Activated T-cell treated with anti-CD3 and anti-CD28 coated beads, Interleukin-2, amount 50 U/mL, for 72 hours (primary cell): ENCODE measurements at places on chromosomes 11 and 22. TPM values are rescaled to one million over a fixed set of nuclear protein-coding genes. Genes with fewer than 3 reads are reported as not detected.
A peak's percentile ranks its signal among the peaks of the same experiment; 100 is the strongest.

Gene DCUN1D5
- total RNA-seq, result 49.1 TPM

Gene SLC37A2
- 1.0 TPM for total RNA-seq

Gene TLCD5
- total RNA-seq, result 2.8 TPM

Gene ARHGAP20
- 0.12 TPM for total RNA-seq

Gene CASP4
- total RNA-seq, result 60.6 TPM

Gene DTX4
- total RNA-seq, result not detected

Gene IGLL5
- total RNA-seq, result not detected

- no peak for DNase-seq
- H3K4me1 ChIP-seq, result peaks cover 19% of the 10 kb centered on the region
- H3K4me3 ChIP-seq, result no peak overlapping the region
- H3K36me3 ChIP-seq, result peaks cover 28% of the 10 kb centered on the region
- peak overlapping the region; percentile 29 for H3K27ac ChIP-seq
These were observed 21.3 kb downstream of the PIK3IP1 start for GRCh38 chr22:31271026-31271425.

GRCh38 chr22:50670914-50671538 is 1.6 kb upstream of the SHANK3 start:
- DNase-seq, result no peak
- peaks cover 41% of the 10 kb centered on the region for H3K27me3 ChIP-seq
- peaks cover 12% of the 10 kb centered on the region for H3K4me1 ChIP-seq
- H3K36me3 ChIP-seq, result peaks cover 5% of the 10 kb centered on the region
- no peak overlapping the region for H3K4me3 ChIP-seq
- H3K27ac ChIP-seq, result no peak overlapping the region

- H3K36me3 ChIP-seq, result peaks cover 12% of the 10 kb centered on the region
- no peak for DNase-seq
- no peaks in the 10 kb centered on the region for H3K27me3 ChIP-seq
- H3K4me1 ChIP-seq, result no peaks in the 10 kb centered on the region
These were observed 116.6 kb upstream of the BID start for GRCh38 chr22:17890892-17891291.

- H3K4me3 ChIP-seq, result no peak overlapping the region
- H3K36me3 ChIP-seq, result no peaks in the 10 kb centered on the region
- peaks cover 10% of the 10 kb centered on the region for H3K4me1 ChIP-seq
- no peaks in the 10 kb centered on the region for H3K27me3 ChIP-seq
- DNase-seq, result peak; percentile 26
- H3K27ac ChIP-seq, result no peak overlapping the region
These were observed 32.2 kb downstream of the ART5 start for GRCh38 chr11:3609416-3610265.

- H3K36me3 ChIP-seq, result no peaks in the 10 kb centered on the region
- no peak for DNase-seq
- no peak overlapping the region for H3K27ac ChIP-seq
- peaks cover 33% of the 10 kb centered on the region for H3K27me3 ChIP-seq
- H3K4me1 ChIP-seq, result no peaks in the 10 kb centered on the region
- H3K4me3 ChIP-seq, result no peak overlapping the region
These were observed 2.8 kb upstream of the ROBO4 start for GRCh38 chr11:124900464-124900863.

GRCh38 chr11:75536786-75537641 is 11.3 kb upstream of the GDPD5 start:
- no peaks in the 10 kb centered on the region for H3K36me3 ChIP-seq
- H3K27ac ChIP-seq, result peak overlapping the region; percentile 31
- H3K4me3 ChIP-seq, result peak overlapping the region; percentile 3

DNA sequence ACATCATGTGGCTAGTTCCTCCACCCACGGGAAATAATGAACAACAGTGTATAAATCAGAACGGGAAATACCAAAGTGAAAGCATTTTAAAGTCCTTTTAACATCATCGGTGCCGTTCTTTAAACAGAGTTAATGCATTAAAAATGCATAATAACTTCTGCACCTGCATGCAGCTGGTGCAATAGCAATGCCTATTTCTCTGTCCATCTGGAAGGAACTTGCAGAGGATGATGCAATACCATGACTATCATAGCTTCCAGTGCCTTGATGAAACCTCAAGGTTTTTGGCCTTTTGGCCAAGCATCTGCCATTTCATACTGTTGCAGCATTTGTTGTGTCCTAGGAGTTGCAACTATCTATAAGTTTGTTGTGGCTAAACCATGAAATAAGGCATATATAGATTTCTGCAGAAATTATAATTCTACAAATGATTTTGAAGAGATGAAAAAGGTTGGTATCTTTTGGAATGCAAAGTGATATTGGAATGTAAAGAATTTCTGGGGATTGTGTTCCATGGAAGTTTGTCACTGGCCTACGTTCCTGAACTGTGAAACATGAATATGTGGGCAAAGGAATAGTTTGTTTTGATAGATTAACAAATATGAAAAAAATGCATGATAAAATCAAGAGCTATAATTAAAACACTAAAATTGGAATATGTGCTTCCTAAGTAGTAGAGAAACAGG is 9.8 kb upstream of the EIF3F start:
- H3K4me3 ChIP-seq, result no peak overlapping the region
- no peaks in the 10 kb centered on the region for H3K4me1 ChIP-seq
- no peak for DNase-seq
- H3K36me3 ChIP-seq, result no peaks in the 10 kb centered on the region
- H3K27me3 ChIP-seq, result no peaks in the 10 kb centered on the region
- no peak overlapping the region for H3K27ac ChIP-seq

- no peaks in the 10 kb centered on the region for H3K4me1 ChIP-seq
- no peak for DNase-seq
- H3K27ac ChIP-seq, result no peak overlapping the region
- no peaks in the 10 kb centered on the region for H3K27me3 ChIP-seq
- peaks cover 4% of the 10 kb centered on the region for H3K36me3 ChIP-seq
- no peak overlapping the region for H3K4me3 ChIP-seq
These were observed 1280.0 kb upstream of the CNTN5 start for GRCh38 chr11:97740801-97741151.

DNA sequence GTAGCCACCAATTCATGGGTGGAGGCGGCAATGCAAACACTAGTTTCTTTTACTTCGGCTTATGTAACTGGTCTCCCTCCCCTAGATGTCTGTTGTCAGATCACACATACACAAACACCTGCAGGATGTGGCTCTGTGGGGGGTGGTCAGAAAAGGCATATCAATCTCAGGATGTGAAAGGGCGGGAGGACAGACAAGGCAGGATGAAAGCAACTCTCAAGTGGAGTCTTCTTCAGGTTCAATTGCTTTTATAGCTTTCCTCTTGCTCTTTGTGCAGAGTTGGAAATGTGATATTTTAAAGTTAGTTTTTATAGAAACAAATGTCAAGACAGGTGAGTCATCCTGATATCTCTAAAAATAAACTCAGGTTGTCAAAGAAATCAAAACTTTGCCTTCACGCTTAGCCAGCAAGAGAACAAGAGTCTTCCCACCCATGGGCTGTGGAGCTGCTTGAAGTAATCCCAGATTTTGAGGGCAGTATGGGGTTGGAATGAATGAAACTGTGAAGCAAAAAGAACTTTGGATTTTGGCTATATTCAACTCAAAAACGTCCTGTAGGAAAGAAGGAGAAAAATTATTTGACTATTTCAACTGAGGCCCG is 423.4 kb downstream of the GUCY1A2 start:
- no peaks in the 10 kb centered on the region for H3K27me3 ChIP-seq
- no peaks in the 10 kb centered on the region for H3K36me3 ChIP-seq
- H3K27ac ChIP-seq, result no peak overlapping the region
- no peak for DNase-seq
- no peak overlapping the region for H3K4me3 ChIP-seq

DNA sequence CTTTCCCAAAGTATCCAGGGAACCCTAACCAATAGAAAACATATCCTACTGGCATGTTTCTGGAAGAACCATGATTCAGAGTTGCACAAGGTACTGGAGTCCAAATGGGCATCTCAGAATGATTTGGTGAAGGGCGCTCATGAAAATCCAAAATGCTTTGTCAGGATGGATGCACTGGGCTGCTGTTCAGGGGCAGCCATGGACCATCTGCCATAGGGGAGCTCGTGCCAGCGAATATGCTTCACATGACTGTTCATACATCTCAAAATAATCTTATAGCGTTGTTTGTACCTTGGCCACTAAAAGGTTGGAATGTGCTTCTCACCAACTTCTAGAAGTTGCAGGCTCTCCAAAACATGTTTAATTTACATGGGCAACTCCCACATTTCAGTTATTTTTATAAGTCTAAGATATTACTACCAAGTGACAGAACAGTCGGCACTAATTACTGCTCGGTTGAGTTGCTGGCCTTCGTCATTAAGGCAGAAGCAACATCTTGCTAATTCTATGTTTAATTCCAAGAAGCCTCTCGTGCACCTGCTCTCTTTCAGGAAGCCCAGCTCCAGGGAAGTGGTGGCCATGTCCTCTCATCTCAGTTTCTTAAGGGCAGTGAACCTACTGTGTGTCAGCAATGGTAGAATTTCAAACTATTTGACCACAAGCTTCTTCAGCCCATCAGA is 1497.7 kb downstream of the TBC1D22A start:
- H3K36me3 ChIP-seq, result no peaks in the 10 kb centered on the region
- H3K4me3 ChIP-seq, result no peak overlapping the region
- no peaks in the 10 kb centered on the region for H3K27me3 ChIP-seq
- no peaks in the 10 kb centered on the region for H3K4me1 ChIP-seq

DNA sequence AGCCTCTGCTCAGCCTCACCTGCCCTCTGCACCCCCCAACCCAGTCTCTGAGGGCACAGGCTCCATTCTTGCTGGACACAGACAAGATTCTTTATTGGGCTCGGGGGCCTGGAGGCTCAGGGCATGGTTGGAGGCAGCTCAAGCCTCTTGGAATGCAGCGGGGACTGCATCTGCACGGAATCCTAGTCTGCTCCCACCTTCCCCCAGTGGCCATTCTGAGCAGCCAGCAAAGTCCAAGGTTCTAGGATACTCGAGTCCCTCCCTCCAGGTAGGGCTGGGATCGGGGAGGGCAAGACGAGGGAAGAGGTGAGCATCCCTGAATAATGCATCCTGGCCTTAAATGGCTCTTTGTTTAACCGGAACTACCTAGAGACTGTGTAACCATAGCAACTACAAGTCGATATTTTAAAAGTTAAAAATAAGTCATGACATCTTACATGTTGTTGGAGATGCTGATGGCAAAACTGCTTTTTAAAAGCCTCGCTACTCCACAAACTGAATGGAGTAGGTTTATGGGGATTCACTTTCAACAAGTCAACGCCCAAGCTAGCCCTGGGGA is 10.7 kb upstream of the IGSF22 start:
- peaks cover 6% of the 10 kb centered on the region for H3K4me1 ChIP-seq
- peaks cover 8% of the 10 kb centered on the region for H3K27me3 ChIP-seq
- no peak for DNase-seq
- H3K36me3 ChIP-seq, result no peaks in the 10 kb centered on the region
- no peak overlapping the region for H3K27ac ChIP-seq
- H3K4me3 ChIP-seq, result no peak overlapping the region

DNA sequence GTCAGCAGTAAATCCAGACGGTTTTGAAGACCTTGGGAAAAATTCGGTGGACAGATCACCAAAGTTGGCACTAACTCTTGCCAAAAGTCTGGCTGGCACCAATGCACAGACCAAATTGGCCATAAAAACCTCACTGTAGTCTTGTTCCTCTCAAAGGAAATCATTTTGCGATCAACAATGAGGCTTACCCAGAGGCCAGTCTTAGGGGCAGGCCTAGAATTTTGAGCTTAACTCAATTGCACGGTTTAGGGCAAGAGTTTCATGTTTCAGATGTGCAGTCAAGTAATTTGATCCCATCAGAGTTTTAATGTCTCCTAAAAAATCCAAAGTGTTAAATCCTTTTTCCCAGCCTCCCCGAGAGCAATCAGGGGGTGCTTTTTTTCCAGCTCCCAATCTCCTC is 19.0 kb downstream of the MPPED2 start:
- H3K36me3 ChIP-seq, result no peaks in the 10 kb centered on the region
- H3K27me3 ChIP-seq, result no peaks in the 10 kb centered on the region
- no peak overlapping the region for H3K4me3 ChIP-seq
- H3K27ac ChIP-seq, result no peak overlapping the region
- no peaks in the 10 kb centered on the region for H3K4me1 ChIP-seq

- peaks cover 3% of the 10 kb centered on the region for H3K36me3 ChIP-seq
- no peak for DNase-seq
- peak overlapping the region; percentile 83 for H3K27ac ChIP-seq
- H3K4me1 ChIP-seq, result peaks cover 26% of the 10 kb centered on the region
- H3K4me3 ChIP-seq, result peak overlapping the region; percentile 24
These were observed 283.5 kb downstream of the TTC28 start for GRCh38 chr22:28395920-28396753.

- H3K4me3 ChIP-seq, result no peak overlapping the region
- H3K4me1 ChIP-seq, result no peaks in the 10 kb centered on the region
- H3K27ac ChIP-seq, result no peak overlapping the region
- no peaks in the 10 kb centered on the region for H3K27me3 ChIP-seq
- DNase-seq, result no peak
- H3K36me3 ChIP-seq, result no peaks in the 10 kb centered on the region
These were observed 219.1 kb upstream of the ARHGAP42 start for GRCh38 chr11:100467821-100468508.

- no peak overlapping the region for H3K27ac ChIP-seq
- DNase-seq, result no peak
- H3K4me1 ChIP-seq, result peaks cover 31% of the 10 kb centered on the region
- peaks cover 15% of the 10 kb centered on the region for H3K27me3 ChIP-seq
- peaks cover 2% of the 10 kb centered on the region for H3K36me3 ChIP-seq
These were observed 2.9 kb upstream of the BTBD10 start for GRCh38 chr11:13465909-13466371.

GRCh38 chr11:1706634-1707400 is 9.8 kb downstream of the KRTAP5-6 start:
- DNase-seq, result peak; percentile 33
- H3K27ac ChIP-seq, result no peak overlapping the region
- peaks cover 1% of the 10 kb centered on the region for H3K36me3 ChIP-seq
- peaks cover 17% of the 10 kb centered on the region for H3K4me1 ChIP-seq

GRCh38 chr11:128518493-128519207 is 68.7 kb downstream of the ETS1 start:
- peaks cover 50% of the 10 kb centered on the region for H3K4me1 ChIP-seq
- peak overlapping the region; percentile 97 for H3K27ac ChIP-seq
- no peaks in the 10 kb centered on the region for H3K27me3 ChIP-seq
- peak overlapping the region; percentile 95 for H3K4me3 ChIP-seq
- H3K36me3 ChIP-seq, result peaks cover 76% of the 10 kb centered on the region

GRCh38 chr22:50626850-50627641 is 906 bp downstream of the ARSA start:
- H3K27me3 ChIP-seq, result no peaks in the 10 kb centered on the region
- peak overlapping the region; percentile 87 for H3K4me3 ChIP-seq
- no peaks in the 10 kb centered on the region for H3K36me3 ChIP-seq
- peak overlapping the region; percentile 77 for H3K27ac ChIP-seq

- peaks cover 11% of the 10 kb centered on the region for H3K4me1 ChIP-seq
- no peak overlapping the region for H3K4me3 ChIP-seq
- peaks cover 71% of the 10 kb centered on the region for H3K27me3 ChIP-seq
These were observed 2.1 kb upstream of the LMO1 start for GRCh38 chr11:8265681-8266241.

DNA sequence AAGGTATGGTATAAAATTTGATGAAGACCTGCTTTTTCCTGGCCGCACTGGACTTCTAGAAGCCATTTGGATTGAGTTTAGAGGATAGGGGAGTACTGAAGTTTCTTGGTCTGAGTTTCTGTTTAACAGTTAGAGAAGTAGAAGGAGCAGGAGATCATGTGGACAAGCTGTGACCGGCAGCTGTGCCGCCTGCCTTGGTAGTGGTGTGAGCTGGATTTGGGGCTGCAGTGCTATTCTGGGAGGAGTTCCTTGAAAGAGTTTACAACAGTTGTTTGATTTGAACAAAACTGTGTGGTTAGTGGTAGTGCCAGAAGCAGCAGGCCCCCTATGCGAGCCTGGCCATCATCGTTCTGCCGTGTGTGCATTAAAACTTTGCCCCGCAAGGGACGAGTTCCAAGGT is 105.2 kb downstream of the PDHX start:
- H3K36me3 ChIP-seq, result peaks cover 16% of the 10 kb centered on the region
- no peak overlapping the region for H3K27ac ChIP-seq
- H3K4me3 ChIP-seq, result no peak overlapping the region
- H3K4me1 ChIP-seq, result no peaks in the 10 kb centered on the region
